Uterus (tissue), 4 donors: ENCODE measurements at places on chromosomes 5 and 9.
A peak's percentile ranks its signal among the peaks of the same experiment; 100 is the strongest.

- DNase-seq, result no peak
Observed at GRCh38 chr9:132049900-132050299, 29.8 kb downstream of the MED27 start.

DNA sequence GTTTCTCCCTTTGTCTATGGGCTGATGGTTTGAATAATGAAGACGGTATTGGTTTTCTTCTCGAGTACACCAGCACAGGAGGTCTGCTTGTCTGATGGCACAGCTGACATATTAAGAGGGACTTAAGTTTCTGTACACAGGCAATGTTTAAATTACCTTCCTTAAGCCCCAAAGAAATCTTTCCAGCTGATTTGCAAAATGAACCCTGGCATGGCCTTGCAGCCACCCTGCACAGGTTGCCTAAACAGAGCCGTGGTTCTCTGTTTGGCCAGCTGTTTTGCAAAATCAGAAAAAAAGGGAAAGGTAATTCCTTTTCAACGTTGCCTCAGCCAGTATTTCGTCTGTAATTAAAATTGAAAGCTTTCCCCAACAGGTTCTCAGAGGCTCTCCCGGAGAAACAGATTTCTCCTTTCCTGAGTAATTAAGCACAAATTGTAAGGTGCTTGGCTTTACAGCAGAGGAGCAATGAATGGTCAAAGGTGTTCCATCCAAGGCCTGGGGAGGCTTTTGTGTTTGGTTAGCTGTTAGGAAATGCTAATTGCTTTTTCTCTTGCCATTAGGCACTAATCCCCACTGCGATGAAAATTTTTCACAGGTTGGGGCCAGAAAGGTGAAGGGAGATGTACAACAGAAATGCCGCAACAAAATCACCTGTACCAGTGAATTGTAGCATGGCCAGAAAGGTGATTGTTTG, 138.9 kb downstream of the RASEF start:
- DNase-seq, result no peak

DNA sequence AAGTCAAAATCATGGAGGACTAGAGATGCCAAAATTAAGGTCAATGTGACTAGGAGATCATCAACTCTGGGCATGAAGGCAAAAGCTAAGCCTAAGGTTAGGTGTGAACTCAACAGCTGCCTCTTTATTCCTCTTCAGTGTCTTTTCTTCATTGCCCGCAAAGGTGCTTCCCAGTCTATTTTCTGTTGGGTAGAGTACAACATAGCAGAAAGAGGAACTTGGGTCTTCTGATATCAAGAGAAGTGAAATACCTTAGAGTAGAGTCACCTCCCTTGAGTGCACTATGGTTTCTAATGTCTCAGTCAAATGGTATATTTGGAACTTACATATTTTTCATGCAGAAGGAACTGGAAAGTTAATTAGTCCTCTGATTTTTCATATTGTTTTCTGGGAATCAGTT, 122.5 kb upstream of the GRIN3A start:
- DNase-seq, result no peak

DNA sequence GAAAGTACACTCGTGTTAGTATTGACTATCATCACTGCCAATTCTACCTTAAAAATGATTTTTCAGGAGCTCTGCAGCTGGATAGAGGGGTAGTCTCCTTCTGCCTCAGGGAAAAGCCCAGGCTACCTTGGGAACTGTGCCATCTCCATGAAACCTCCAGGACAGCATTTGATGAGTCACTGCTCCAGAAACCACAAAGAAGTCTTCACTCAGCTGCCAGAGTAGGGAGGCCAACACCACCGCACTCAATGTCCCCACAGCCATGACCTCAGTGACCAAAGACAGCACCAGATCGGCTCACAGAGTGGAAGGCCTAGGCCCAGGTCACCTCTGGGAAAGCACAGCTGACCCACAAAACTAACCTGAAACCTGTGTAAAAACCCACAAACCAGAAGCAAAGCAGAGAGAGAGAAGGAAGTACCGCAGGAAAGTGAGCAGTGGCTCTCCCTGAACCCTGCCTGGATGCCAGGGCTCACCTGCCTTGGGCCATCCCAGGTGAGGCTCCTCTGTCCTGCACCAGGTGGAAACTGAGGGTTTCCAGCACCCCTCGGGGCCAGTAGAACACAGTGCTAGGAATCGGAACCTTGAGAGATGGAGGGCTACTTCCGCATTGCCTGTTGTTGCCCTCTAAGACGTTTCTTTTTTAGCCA, 30.0 kb downstream of the S1PR3 start:
- peak; percentile 73 for DNase-seq

GRCh38 chr5:169148138-169148740, 152.7 kb downstream of the SLIT3 start:
- no peak for DNase-seq

GRCh38 chr9:127783111-127784008, 2.5 kb upstream of the CDK9 start:
- no peak for DNase-seq

GRCh38 chr5:132791026-132791425, 14.0 kb upstream of the SEPTIN8 start:
- DNase-seq, result no peak

GRCh38 chr5:96315431-96315830, 117.6 kb downstream of the PCSK1 start:
- no peak for DNase-seq

DNA sequence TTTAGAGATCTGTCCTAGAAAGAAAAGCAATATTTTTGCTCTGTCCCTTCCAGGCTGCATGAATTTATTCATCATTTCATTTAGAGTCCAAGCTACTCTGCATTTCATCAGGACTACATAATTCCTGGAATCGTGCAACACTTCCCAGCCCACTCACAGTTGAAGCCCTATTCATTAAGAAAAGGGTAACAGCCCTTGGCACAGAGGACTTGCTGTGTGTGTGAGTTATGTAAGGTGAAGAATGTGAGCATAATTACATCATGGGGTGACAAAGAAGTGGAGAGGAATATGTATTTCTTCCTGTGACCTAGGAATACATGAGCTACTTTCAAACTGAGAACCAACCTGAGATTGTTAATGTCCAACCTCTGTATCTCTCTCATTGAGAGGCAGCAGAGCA, 317.4 kb downstream of the ARHGEF28 start:
- DNase-seq, result no peak

DNA sequence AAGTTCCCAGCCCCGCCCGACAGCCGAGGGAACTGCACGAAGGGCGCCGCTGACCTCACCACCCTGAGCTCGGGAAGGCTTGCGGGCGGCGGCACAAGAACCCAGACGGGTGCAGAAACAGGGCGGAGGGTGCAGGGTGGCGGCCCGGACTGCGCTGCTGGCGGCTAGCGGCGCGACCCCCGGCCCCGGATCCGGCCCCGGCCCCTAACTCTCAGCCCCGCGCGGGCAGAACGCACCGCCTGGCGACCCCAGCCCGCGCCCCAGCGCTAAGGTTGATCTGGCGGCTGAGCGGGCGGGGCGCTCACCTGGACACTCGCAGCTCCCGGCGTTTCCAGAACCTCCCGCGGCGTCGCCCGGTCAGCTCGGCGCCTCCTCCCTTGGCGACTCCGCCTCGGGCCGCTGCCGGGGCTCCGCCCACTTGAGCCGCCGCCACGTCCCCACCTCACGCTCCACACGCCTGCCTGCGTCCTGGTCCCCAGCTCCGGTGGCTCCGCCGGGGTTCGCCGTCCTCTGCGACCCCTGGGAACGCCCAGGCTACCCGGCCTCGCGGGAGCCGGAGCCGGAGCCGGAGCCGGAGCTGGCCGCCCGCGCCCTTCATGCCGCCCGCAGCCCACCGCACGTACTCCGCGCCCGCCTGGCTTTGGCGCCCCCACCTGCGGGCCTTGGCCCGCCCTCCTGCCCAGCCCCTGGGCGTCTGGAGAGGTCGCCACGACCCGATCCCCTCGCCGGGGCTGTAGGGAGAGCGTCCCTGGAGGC, at the start of gene P4HA2:
Gene P4HA2 (minus strand): TSS at position 369 of the 756 bp plus-strand sequence. CDS start 9,227 bp downstream, outside the sequence.
- DNase-seq, result peak; percentile 78

GRCh38 chr5:175692996-175693710, 35.3 kb downstream of the HRH2 start:
- DNase-seq, result no peak

- peak; percentile 54 for DNase-seq
Observed at GRCh38 chr5:93620487-93621326, 37.7 kb downstream of the NR2F1 start.

- no peak for DNase-seq
Observed at GRCh38 chr5:39948867-39949468, 524.2 kb upstream of the DAB2 start.

DNA sequence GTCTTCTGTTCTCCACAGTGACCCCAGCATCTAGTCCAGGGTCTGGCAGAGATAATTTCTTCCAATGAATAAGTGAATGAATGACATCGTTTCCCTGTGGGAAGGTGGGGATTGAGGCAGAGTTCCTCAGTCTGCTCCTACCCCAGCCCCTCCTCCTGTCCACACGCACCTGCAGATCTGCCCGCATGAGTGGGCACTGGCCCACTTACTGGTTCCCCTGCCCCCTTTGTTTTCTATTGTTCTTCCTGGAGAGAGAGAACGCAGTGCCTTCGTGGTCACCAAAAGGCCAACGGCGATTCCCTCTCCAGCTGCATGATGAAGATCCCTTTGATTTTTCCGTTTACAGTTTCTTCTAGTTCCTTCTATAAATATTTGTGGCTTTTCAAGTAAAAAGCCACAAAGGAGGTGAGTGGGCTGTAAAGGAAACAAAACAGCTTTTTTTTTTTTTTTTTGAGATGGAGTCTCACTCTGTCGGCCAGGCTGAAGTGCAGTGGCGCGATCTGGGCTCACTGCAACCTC, 5.8 kb upstream of the FPGS start:
- DNase-seq, result no peak

- no peak for DNase-seq
Observed at GRCh38 chr5:158921441-158922262, 178.1 kb downstream of the EBF1 start.

DNA sequence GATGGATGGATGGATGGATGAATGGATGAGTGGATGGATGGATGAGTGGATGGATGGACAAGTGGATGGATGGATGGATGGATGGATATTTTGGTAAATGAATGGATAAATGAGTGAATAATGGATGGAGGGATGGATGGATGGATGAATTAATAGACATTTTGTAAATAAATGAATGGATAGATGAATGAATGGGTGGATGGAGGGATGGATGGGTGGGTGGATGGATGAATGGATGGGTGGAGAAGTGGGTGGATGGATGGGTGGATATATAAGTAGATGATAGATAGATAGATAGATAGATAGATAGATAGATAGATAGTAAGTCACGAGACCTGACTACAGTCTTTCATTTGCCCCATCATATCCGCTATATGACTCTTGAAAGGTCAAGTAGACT, 82.7 kb upstream of the OLFM1 start:
- DNase-seq, result no peak

DNA sequence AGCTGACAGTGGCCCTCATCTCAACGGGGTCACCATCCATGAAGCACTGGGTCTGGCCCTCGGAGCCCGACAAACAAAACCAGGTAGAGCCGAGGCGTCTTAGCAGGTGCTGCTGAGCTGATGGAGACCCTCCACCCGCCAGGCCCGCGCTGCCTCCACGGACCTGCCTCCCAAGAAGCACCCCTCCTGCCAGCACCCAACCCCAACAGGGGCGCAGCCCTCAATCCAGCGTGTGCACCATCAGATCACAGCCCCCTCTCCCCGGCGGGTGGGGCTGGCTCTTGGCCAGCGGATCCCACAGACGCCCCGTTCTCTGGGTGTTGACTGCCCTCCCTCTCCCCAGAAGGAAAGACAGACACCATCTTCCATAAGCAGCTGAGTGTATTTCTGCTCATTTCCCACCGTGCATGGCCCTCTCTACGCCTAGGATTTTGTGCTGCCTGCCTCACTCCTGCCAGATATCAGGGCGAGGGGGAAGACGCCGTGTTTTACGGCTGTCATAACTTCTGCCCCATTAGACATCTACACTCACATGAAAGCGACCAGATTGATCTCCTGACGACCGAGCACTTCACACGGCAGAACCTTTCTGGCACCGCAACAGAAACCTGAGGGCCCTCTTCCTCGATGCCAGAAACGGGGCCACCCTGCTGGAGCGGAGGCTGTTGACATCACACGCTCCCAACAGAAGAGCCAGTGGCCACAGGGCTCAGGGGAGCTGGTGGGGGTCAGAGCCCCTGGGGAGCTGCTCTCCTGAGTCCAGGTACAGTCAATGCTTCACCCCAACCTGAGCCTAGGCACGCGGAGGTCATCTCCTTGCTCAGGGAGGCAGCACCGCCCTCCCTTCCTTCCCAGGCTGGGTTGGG, 12.4 kb downstream of the NACC2 start:
- no peak for DNase-seq

GRCh38 chr9:95645992-95646391, 129.2 kb upstream of the PTCH1 start:
- no peak for DNase-seq

- no peak for DNase-seq
Observed at GRCh38 chr9:4579001-4579400, 83.1 kb upstream of the PLPP6 start.

GRCh38 chr5:158074597-158074991, 215.6 kb upstream of the CLINT1 start:
- DNase-seq, result no peak

GRCh38 chr9:136133191-136133958, 14.7 kb upstream of the TMEM250 start:
- no peak for DNase-seq

DNA sequence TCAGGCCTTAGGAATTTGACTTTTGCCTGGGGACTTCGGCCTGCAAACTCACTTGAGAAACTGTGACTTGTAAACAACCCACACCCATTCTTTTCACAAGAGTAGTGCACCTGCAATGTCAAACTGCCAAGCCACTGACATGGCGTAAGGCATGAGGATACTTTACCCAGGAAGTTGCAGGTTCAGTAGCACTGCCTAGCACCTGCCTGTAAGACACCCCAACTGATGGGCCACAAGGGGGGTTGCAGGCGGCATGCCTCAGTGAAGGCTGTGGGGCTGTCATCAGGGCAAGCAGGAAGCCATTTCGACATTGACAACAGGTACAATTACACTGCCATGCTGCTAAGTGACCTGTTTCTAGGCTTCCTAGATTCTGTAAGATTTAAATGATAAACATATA, 41.3 kb upstream of the RASGEF1C start:
- DNase-seq, result no peak

- DNase-seq, result no peak
Observed at GRCh38 chr5:135739383-135739981, 95.0 kb upstream of the SLC25A48 start.

GRCh38 chr9:130913599-130914416, 17.2 kb upstream of the QRFP start:
- DNase-seq, result no peak

DNA sequence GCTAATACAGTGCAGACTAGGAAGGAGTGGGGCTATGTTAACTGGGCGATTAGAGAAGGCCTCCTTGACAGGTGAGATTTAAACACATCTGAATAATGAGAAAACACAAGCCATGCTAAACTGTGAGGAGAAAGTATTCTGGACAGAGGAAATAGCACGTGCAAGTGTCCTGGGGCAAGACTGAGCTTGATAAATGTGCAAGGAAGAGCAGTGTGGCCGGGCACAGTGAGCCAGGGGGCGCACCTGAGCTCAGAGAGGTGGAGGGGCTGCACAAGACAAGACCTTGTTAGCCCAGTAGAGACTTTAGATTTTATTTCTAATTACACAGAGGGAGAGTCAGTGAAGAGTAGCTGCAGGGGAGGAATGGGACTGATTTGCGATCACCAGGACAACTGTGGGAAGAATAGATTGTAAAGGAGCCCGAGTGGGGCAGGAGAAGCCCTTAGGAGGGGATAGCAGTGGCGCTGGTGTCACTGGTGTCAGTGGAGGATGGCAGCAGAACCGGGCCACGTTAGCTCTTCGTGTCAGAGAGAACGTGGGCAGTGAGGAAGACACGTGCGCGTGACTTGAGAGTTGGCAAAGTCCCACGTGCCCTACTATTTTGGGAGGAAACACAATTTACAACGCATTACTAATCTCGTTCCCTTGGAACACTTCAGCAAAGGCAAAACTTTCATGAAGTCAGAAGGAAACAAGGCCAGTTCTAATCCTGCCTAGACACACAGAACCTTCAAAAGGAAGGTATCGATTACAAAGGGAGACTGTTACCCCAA, 17.9 kb upstream of the C5orf47 start:
- DNase-seq, result peak; percentile 38
